ENCODE measurements at places on chromosomes 12 and 14. TPM values are rescaled to one million over a fixed set of nuclear protein-coding genes. Genes with fewer than 3 reads are reported as not detected.

The SOAT2 gene
- total RNA-seq = not detected

The NELL2 gene
- total RNA-seq = 414 TPM

The KLRC3 gene
- 7.8 TPM for total RNA-seq

DNA sequence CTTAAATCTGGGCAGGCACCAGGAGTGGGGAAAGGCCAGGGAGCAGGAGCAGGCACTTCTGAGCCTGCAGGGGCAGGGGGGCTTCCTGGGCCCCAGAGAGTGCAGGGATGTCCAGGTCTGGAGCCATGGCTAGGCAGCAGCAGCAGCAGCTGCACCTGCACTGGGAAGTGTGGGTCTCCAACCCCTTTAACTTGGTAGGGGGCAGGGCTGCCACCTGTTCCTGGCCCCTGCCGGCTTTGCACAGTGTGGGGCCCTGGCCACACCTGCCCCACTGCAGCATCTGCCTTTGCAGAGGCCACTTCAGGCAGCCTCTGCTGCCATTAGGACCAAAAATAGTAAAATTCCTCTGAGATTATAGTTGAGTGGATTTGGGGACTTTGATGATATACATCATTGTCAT lies 138.5 kb downstream of the SLC16A7 start:
- no peak overlapping the region for H3K27ac ChIP-seq
- DNase-seq = no peak
- no peak overlapping the region for H3K4me3 ChIP-seq

GRCh38 chr12:75443709-75444108 lies 36.8 kb upstream of the GLIPR1 start:
- no peaks in the 10 kb centered on the region for H3K36me3 ChIP-seq
- no peak overlapping the region for H3K4me3 ChIP-seq
- H3K27ac ChIP-seq = no peak overlapping the region
- no peak for DNase-seq
- no peaks in the 10 kb centered on the region for H3K27me3 ChIP-seq

DNA sequence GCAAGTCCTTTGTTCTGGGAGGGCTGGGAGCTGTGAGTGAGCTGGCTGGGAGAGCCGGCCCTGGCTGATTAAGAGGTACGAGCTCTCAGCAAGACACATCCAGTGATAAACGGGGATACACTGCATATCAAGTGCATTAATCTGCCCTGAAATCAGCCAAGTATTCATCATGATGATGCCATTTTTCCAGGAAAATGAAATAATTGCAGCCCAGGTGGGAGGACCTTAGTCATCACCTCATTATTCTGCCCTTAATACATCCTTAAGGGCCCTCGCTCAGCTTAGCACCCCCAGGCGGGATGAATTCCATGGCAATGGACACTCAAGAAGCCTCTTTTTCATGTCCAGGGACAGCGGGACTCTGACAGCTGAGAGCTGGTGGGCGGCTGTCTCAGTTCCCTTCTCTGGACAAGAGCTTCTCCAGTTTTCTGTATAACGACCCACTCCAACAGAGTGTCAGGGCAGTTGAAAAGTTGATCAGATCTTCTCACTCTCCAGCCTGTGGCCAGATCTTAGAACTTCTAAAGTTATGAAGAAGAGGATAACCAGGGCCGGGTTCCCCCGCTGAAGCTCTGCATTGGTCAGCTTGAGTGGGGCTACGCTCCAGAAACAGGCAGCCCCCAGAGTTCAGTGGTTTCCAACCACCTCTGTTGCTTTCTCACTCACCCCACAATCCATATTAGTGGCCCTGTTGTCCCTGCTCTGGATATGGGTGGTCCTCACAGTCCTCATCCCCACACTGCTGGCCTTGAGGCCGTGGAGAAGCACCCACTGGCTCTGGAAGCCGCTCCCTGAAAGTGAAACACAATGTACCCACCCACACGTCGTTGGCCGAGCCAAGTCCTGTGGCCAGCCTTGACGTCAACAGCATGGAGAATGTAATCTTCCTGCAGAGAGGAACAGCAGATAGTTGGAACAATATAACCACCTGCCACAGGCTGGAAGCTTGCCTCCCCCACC lies 306.2 kb upstream of the DIO3 start:
- H3K27me3 ChIP-seq = no peaks in the 10 kb centered on the region
- no peaks in the 10 kb centered on the region for H3K4me1 ChIP-seq
- DNase-seq = no peak
- H3K27ac ChIP-seq = no peak overlapping the region
- no peak overlapping the region for H3K4me3 ChIP-seq

DNA sequence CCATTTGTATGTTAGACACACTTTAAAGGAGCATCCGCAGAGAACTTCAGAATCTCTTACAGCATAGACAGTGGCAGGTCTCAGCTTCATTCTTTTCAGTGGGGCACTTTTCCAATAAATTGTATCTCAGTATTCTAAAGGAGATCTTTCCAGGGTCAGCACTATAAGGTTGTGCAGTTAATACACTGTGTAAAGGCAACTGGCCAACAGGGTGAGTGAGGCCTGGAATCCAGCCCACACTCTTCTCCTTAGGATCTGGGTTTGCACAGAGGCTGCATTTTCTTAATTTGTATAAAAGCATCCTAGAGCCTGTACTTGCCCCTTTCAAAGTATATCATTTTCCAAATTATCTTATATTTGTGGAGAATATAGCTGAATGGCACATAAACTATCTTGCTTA lies 94.2 kb downstream of the MYF5 start:
- H3K36me3 ChIP-seq = no peaks in the 10 kb centered on the region
- H3K27ac ChIP-seq = no peak overlapping the region
- H3K4me3 ChIP-seq = no peak overlapping the region

DNA sequence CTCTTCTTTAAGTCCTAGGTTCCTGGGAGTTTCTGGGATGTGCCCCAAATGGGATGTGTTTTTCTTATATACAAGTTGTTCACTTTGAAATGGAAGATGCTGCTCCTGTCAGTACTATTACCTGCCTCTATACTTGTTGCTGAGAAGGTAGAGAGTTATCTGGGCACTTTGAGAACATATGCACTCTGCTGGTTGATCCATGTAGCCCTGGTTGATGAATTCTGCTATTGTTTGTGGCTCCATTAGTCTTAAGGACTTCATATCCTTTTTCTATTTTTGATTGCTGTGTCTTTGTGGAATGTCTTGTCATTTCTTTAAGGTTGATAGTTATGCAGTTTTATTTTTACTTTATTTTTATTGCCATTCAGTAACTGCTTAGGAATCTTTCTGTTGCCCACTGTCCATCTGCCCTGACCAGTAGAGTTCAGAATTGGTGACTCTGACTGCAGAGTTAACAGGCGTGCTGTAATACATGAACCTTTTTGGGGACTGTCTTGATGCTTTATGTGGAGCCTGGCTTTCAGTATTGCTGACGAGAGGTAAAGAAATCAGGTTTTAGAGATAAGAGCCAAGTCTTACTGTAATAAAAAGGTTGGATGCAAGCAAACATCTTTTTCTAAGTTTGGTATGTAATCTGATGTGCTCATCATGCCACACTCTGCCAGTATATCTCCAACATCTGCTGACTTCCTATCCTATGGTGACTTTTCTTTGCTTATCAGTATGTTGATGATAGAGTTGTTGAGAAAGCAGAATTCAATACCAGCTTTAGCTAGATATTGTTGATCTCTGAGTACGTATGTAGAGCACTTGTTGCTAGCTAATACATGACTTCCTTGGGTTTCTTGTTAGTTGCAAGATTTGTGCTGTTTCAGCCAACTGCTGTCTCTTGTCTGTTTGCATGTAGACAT lies 1.6 kb downstream of the GMPR2 start:
- no peaks in the 10 kb centered on the region for H3K27me3 ChIP-seq
- peaks cover 34% of the 10 kb centered on the region for H3K4me1 ChIP-seq
- H3K27ac ChIP-seq = peak overlapping the region; percentile 89
- peaks cover 45% of the 10 kb centered on the region for H3K36me3 ChIP-seq

DNA sequence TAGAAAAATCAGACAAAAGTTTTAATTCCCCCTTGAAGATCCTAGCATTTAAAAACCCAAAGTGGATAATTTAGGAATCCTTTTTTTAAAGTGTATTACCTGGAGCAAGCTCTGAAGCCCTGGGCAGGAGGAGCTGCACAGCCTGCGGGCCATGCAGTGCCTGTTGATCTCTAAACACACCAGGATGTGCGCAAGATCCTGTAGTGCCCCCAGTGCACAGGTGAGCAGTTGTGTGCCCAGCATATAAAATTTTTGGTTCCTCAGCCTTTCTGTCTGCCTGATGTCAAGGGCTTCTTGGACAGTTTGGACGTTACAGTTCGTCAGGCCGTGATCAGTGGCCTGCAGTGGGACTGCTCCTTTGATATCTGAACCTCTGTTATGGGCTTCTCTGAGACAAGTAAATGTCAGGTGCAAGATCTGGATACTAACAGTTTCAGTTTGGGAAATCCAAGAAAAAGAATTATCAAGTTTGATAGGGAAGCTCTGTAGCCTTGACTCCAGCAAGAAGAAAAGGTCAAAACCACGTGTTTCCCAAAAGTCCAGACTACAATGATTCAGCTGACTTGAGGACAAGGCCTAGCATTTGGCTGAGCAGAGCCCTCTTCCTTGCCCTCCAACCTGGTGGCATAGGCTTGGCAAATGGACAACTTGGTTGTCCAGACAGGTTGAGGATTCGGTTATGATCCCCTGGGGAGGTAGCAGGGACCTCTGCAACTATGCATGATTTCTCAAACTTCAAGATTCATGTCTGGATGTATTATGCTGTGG lies 1.0 kb downstream of the ATXN7L3B start:
- H3K4me1 ChIP-seq = peaks cover 27% of the 10 kb centered on the region
- H3K27ac ChIP-seq = peak overlapping the region; percentile 94
- H3K27me3 ChIP-seq = no peaks in the 10 kb centered on the region
- no peaks in the 10 kb centered on the region for H3K36me3 ChIP-seq
- peak overlapping the region; percentile 85 for H3K4me3 ChIP-seq

- no peaks in the 10 kb centered on the region for H3K4me1 ChIP-seq
- H3K27me3 ChIP-seq = no peaks in the 10 kb centered on the region
- H3K4me3 ChIP-seq = no peak overlapping the region
- H3K27ac ChIP-seq = no peak overlapping the region
These were observed 90.4 kb upstream of the SFSWAP start for GRCh38 chr12:131620520-131620919.

- H3K36me3 ChIP-seq = no peaks in the 10 kb centered on the region
- no peaks in the 10 kb centered on the region for H3K27me3 ChIP-seq
- no peak overlapping the region for H3K4me3 ChIP-seq
- DNase-seq = no peak
These were observed 11.4 kb downstream of the PRORP start for GRCh38 chr14:35133542-35134328.

- H3K27me3 ChIP-seq = no peaks in the 10 kb centered on the region
- H3K27ac ChIP-seq = no peak overlapping the region
- no peaks in the 10 kb centered on the region for H3K36me3 ChIP-seq
- no peaks in the 10 kb centered on the region for H3K4me1 ChIP-seq
- no peak for DNase-seq
These were observed 670.5 kb upstream of the ATXN7L3B start for GRCh38 chr12:73867147-73867546.

- no peak for DNase-seq
- H3K27ac ChIP-seq = no peak overlapping the region
- H3K27me3 ChIP-seq = no peaks in the 10 kb centered on the region
- H3K4me3 ChIP-seq = no peak overlapping the region
- H3K36me3 ChIP-seq = no peaks in the 10 kb centered on the region
- no peaks in the 10 kb centered on the region for H3K4me1 ChIP-seq
These were observed 330.8 kb downstream of the ADAMTS20 start for GRCh38 chr12:43221216-43221615.
